ENCODE measurements at places on chromosomes 12 and 14. TPM values are rescaled to one million over a fixed set of nuclear protein-coding genes. Genes with fewer than 3 reads are reported as not detected.

DBX2 gene
- total RNA-seq: 2.2 TPM

EPYC gene
- total RNA-seq: not detected

CIROP gene
- not detected for total RNA-seq

NANOG gene
- not detected for total RNA-seq

BHLHE41 gene
- 0.74 TPM for total RNA-seq

NKX2-1 gene
- 0.49 TPM for total RNA-seq

ATF7IP gene
- 62.7 TPM for total RNA-seq

CMTM5 gene
- total RNA-seq: 1.5 TPM

KRT72 gene
- not detected for total RNA-seq

PRKD1 gene
- total RNA-seq: 18.9 TPM

TAOK3 gene
- total RNA-seq: 42.0 TPM

BRF1 gene
- 57.0 TPM for total RNA-seq

SYCP3 gene
- total RNA-seq: 0.49 TPM

TPPP2 gene
- not detected for total RNA-seq
